ENCODE measurements at places on chromosomes 2 and 18.

DNA sequence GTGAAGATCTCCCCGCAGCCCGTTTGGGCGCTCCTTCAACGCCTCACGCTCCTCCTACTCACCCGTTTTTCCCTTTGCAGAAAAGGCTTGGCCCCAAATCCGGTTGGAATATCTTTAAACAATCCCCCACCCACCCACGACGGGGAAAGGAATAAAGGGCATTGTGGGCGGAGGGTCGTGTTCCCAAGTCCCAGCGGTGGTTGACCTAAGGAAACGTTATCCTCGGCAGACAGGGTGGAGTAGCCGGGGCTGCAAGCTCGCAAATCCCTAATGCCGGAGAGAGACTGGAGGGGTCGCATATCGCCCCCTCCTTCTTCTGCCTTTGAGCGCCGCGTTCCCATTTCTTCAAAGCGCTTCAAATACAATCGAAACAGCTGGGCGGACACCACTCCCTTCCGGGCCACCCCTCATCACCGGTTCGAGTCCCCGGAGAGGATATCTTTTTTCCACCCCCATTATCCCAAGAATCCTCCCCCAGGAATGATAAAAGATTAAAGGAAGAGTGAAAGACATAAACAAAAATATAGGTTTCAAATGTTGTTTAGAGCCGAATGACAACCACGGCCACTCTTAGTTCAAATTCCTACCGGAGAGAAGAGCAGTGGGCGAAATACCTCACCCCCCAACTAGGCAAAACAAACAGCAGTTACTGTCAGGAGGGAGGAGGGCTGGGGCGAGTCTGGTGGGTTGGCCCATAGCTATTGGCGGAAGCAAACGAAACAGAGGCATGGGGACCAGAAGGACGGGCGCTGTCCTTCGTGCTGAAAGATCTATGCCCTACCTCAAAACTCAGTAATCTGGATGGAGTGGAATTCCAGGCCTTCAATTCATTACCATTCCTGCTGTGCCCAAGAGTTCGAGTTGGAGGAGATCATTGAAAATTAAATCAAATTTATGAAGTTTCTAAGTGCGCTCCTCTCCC lies 2.8 kb upstream of the GAD1 start:
- DNase-seq, result no peak

GRCh38 chr2:238566001-238566645 lies 139.4 kb downstream of the ASB1 start:
- no peak for DNase-seq

DNA sequence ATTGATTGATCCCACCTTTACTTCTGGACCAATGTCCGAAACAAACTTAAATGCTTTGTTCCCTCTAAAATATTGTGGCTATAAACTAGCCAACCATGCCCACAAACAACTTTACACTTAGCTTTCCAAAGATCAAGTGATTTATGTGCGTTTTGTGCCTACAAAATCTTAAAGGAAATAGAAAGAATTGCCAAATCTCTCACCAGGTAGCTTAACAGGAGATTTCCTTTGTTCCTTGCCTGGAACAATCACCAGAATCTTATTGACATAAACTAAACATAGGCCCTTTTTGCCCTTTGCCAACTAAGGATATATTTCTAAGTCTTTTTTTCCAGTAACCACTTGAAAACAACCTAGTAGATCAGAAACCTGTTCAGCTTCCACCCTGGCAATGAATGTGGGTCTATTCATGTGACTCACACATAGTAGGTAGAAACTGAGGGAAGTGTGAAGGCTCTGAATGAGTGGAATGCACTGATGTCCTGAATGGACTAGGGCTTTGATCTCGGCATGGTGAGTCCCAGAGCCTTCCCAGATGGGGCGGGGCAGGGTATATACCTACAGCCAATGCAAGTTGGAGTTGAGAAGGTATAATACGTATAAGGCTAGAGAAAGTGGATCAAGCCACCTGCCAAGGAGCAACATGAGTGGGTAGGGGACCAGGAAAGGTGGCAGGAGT lies 94.6 kb upstream of the PPP1CB start:
- no peak for DNase-seq

GRCh38 chr2:9771481-9772017 lies 71.7 kb upstream of the TAF1B start:
- no peak for DNase-seq

- no peak for DNase-seq
Observed at GRCh38 chr2:8640498-8640897, 41.4 kb upstream of the ID2 start.

DNA sequence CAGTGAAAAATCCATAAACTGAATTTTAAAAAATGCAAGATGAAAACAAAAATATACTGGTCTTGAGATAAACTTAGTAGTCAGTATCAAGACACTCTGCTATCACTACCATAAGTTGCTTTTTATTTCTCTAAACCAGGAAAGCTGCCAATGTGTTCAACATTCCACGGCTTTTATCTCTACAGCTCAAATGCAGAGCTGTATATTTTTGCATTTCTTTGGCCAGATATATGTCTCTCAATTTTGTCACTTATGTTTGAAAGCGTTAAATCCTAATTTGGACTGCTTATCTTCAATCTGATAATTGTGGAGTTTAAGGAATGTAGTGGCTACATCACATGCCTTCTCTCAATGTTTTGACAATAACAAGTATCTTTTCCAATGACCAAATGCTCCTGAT lies 609.5 kb downstream of the EPHA4 start:
- no peak for DNase-seq

Measured in posterior cingulate gyrus (tissue), 11 donors.